NCI-H748 treated with DMSO at 0.1 percent for 48 hours (cell line): ENCODE measurements at places on chromosomes 4 and X.

GRCh38 chrX:154598656-154599055 is 13.7 kb downstream of the CTAG1A start:
- DNase-seq = no peak

- no peak for DNase-seq
These were observed 62.8 kb downstream of the UCHL1 start for GRCh38 chr4:41319553-41319952.

GRCh38 chr4:128291096-128291495 is 3.5 kb upstream of the PGRMC2 start:
- no peak for DNase-seq

DNA sequence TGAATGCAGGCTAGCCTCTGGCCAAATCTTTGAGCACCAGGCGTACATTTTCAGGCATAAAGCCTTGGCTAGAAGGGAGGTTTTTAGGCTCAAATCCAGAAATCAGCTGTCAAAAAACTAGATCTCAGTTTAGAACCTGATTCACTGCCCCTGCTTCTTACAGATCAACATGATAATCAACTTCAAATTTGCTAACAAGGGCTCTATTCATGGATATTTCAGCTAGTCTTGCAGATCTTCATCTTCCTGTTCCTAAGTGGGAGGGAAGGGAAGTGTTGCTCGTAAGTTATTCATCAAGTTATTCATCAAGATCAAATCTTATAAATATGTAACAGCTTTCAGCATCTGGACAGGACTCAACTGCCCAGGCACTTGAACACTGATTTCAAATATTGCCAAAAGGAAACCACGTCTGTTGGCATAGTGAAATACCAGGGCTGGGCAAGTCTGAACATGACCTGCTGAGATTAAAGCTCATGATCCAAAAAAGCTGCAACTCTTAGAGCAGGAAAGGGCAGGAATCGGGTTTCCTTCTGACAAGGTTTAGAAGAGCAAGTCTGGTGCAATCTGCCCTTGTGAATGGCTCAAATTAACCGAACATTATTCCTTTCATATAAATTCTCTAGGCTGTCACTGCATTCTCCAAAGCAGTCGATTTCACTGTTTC is 200.3 kb downstream of the PDGFC start:
- DNase-seq = peak; percentile 67

- no peak for DNase-seq
These were observed 29.5 kb downstream of the TMPRSS11A start for GRCh38 chr4:67933755-67934154.

DNA sequence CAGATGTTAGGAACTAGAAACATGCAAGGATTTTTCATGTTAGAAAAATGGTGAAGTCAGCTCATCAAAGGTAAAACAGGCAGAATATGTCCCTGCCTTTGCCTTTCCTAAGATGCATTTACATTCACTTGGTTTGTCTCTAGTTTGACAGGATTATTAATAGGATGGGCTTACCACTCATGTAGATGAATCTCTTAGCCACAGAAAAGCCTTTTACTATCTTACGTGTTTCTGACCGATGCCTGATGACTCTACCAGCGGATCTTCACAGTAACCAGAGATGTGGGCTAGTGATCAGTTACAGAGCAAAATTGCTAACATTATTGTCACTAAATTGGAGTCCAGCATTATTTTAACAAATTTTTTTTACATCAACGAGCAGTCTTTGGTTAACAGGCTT is 187.6 kb downstream of the MAML3 start:
- DNase-seq = no peak

DNA sequence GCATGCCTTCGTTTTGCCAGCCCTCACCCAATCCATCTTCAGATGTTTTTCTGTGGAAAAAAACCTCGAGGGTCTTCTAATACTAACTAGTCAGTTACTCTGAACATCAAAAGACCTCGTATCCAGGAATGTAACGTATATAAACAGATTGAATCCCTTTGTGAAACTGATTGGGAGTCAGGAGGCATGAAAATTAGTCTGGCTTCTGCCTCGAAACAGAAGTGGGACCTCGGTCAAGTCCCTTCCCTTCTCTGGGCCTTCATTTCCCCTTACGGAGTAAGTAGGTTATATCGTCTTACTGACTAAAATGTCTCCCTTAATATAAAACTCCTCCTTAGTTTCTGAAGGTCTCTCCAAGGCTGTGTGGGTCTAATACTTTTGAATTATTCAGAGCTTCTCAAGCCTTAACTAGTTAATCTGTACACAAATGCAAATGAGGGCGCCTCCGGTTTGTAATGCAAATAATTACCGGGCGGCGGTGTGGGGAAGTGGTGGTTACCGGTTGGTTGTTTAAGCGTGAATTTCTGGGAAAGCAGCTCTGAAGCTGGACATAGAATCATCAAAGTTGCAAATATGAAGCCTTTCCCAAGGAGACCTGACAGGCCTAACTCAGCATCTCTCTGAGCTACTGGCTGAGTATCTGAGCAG is 11.4 kb upstream of the NKRF start:
- no peak for DNase-seq

DNA sequence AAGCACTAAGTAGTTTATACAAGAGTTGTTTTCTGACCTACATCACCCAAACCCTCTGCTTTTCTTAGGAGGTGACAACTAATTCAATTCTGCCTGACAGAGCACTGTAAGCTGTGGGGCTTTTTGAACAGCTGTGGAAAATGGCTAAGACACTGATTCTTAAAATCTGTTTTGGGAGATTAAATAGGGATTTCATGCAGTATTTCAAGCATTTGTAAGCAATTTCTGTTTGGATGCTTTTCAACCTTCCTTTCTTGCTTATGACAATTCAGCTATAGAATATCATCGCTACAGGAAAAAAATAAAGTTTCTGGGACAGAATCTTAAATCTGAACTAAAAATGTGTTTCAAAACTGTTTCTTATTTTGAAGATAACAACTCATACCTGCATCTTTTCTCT is 459.5 kb downstream of the RAPGEF2 start:
- no peak for DNase-seq

DNA sequence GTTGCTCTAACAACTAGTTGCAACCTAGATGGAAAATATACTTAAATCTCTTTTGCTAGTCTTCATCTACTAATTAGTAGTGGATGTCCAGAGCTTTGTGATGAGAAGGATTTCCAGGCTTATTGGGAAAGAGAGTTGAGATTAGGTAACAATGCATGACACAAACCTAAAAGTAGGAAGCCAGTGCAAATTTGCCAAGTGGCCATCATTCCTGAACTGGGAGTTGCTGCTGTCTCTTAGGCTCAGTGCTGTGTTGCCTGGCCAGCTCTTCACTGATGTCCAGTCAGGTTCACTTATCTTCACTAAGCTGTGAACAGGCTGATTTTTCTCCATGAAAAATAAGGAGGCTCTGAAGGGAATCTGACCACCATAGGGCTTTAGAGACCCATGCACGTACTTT is 105.6 kb upstream of the AMOT start:
- DNase-seq = no peak

- DNase-seq = no peak
These were observed 21.8 kb upstream of the PIN4 start for GRCh38 chrX:72159769-72160168.

DNA sequence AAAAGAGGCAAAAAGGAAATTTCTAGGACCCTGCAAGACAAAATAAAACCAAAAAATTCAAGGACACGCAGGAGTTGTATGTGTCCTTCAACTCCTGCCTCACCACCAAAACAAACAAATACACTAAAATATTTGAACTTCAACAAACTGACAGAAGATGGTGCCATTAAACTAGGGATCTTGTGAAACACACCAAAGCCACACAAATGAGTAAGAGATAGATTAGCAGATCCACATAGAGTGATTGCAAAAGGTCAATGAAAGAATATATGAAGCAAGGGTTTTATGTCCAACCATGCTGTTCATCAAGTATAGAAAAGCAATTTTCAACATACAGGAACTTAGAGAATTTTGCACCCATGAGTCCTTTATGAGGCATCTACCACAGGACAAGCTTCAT is 40.1 kb upstream of the SCML1 start:
- DNase-seq = peak; percentile 3

DNA sequence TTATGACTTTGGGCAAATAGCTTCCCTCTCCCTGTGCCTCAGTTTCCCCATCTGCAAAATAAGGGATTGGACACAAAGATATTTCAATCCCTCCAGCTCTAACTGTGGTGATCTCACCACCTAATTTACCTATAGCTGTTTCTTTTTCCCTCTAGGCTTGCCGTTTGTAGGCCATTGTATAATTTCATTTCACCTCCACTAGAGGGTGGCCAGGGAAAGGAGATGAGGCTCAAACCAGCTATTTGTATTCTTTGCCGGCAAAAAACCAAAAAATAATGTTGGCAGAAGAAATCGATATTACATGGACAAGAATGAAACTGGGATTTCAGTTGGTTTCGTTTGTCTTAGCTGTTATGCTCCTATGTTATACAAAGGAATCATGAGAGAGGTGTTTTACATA is 36.1 kb upstream of the DOCK11 start:
- peak; percentile 40 for DNase-seq

GRCh38 chrX:136906921-136907510 is 26.5 kb upstream of the RBMX start:
- DNase-seq = no peak
